Breast epithelium (tissue), 4 donors: ENCODE measurements at places on chromosomes 7 and 10. TPM values are rescaled to one million over a fixed set of nuclear protein-coding genes. Genes with fewer than 3 reads are reported as not detected.

GRCh38 chr7:110835849-110836248, 255.1 kb upstream of the LRRN3 start:
- no peak for DNase-seq

DNA sequence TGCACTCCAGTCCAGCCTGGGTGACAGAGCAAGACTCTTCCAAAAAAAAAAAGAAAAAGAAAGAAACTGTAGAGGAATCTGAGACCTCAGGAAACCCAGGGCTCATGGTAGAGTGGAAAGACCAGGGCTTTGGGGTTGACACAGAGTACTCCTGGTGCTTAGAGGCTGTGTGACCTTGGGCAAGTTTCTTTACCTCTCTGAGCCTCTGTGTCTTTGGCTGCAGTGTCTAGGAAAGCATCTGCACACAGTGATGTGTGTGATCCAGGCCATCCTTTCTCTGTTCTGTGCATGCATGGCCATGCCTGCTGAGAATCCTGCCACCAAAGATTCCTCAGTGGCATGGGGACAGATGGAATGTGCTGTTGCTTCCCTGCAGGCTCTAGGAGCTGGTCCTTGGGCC, 71.7 kb upstream of the GTF2I start:
- no peak for DNase-seq

Gene CALU
- total RNA-seq, result 104 TPM

Gene SLC13A1
- not detected for total RNA-seq

DNA sequence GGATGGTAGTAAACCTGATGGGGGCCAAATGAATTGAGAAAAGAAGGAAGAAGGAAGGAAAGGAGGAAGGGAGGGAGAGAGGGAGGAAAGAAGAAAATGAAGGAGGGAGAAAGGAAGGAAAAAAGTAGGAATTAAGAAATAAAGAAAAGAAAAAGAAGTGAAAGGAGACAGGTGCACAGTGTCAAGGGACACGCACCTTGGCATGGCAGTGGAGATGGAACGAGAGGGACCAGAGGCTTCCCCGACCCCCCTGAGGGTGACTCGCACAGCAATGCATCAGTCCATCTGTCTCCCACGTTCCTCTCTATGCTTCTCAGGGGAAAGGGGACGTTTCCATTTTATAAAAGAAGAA, 199.6 kb downstream of the CXCL12 start:
- no peak for DNase-seq

- DNase-seq, result no peak
Observed at GRCh38 chr7:108090791-108091460, 39.2 kb downstream of the LAMB4 start.

DNA sequence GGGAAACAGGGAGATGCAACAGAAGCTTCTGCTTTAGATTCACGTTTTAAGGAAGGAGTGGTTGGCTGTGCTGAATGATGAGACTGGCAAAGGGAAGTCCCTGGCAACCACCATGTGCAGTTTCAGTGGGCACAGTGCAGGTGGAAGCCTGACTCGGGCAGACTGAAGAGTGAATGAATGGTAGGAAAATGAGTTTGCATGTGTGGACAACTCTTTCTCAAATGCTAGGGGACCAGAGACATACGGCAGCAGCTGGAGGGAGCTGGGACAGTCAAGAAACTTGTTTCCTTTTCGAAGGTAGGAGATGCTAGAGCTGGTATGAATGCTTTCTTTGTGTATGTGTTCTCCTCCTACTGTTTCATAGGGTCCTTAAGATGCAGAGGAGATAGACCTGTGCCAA, 29.0 kb downstream of the PODXL start:
- DNase-seq, result no peak

Gene ACSL5
- total RNA-seq, result 31.8 TPM

GRCh38 chr7:88758381-88759229, 895 bp upstream of the ZNF804B start:
- no peak for DNase-seq

GRCh38 chr10:14384116-14384730, 53.5 kb upstream of the FRMD4A start:
- no peak for DNase-seq

GRCh38 chr7:148156233-148156632, 434.3 kb upstream of the C7orf33 start:
- no peak for DNase-seq

Gene SEMA3D
- total RNA-seq, result 7.5 TPM

Gene STEAP4
- total RNA-seq, result 73.1 TPM

GRCh38 chr10:133257489-133258065, 19.1 kb downstream of the ADAM8 start:
- DNase-seq, result peak; percentile 71

Gene SFTPD
- total RNA-seq, result not detected

- DNase-seq, result no peak
Observed at GRCh38 chr7:96728139-96728538, 18.5 kb upstream of the SEM1 start.

Gene PROSER2
- total RNA-seq, result 8.5 TPM

DNA sequence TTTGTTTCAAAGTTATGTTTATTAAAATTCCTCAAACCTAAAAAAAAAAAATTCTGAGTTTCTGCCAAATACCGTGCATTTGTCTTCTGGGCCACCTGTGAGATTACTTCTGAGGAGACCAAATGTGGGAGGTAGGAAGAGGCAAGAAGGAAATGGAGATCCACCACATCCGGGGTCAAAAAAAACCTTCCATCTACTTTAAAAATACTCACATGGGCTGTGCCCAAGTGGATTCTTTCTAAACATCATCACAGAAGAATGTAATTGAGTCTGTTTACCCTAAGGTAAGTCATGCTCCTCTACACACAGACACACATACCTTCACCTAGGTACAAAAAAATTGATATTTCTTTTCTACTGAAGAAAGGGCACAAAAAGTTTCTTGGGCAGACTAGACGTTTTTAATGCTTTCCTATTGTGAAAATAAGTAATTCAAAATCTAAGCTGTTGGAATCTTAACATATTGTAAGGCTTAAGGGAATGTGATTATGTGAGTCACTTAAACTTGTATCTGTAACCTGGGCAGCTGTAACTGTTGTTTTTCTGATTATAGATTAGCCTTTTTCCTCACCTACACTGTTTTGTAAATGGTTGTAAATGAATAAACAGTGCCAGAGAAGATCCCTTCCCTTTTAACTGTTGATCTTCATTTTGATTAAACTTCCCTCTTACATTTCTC, 19.1 kb upstream of the SPOCK2 start:
- DNase-seq, result no peak

GRCh38 chr10:113042868-113043267, 92.8 kb downstream of the TCF7L2 start:
- DNase-seq, result no peak

Gene LYZL2
- not detected for total RNA-seq

- DNase-seq, result no peak
Observed at GRCh38 chr10:117152668-117153067, 14.6 kb upstream of the VAX1 start.

- DNase-seq, result no peak
Observed at GRCh38 chr10:127485153-127485857, 63.8 kb upstream of the NPS start.
